Lung (tissue), 17 donors: ENCODE measurements at places on chromosomes 1 and 21.

DNA sequence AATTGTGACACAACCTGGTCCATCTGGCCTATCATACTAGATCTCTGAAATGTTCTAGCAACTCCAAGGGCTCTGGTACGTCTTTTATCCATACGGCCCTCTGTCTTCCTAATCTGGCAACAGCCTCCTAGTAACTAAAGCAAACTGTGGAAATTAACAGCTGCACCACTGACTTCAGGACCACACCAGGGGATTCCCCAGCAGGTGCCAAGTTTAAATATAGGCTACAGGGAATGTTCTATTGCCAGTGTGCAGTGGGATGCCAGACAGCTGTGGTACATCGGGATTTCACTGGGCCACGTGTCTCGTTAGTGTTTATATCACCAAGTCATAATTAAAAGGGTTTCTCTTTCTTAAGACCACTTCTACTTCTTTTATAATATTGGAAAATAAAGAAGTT is 94.3 kb downstream of the RGS2 start:
- no peak for DNase-seq

DNA sequence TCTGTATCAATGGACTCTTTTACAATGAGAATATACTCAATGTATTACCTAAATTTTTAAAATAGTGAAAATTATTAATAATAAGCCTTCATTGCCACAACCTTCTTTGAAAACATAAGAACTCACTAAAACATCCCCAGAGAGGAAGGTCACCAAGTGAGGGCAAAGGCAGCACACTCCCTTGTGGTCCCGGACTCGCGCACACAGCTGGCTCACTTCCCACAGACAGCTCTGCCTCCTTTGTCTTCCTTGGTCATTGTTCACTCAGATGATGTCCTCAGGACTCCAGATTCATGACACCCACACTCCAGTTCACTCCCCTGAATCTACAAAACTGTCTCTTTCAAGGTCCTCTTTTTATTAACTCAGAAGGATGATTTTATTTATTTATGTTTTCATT is 19.2 kb upstream of the UBR4 start:
- DNase-seq: no peak

DNA sequence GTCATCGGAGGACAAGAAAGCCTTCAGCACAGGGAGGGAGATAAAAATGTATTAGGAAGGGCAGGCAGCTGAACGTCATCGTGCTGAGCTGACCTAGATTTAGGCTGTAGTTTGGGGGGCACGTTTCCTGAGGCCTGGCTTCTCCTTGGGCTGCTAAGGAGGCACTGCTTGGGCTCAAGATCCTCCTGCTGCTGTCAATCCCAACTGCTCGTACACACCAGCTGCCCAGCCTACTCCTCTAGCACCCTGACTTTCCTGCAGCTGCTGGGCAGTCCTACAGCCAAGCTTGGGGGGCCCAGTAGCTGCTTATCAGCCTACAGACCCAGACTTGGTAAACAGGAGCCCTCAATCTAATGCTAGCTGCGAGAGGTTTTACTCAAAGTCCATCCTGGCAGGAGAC is 6.2 kb downstream of the TMEM35B start:
- no peak for DNase-seq

- DNase-seq: no peak
Observed at GRCh38 chr1:173205146-173206051, 1.7 kb downstream of the TNFSF4 start.

GRCh38 chr1:31932491-31933316 is 5.5 kb downstream of the PTP4A2 start:
- no peak for DNase-seq

- no peak for DNase-seq
Observed at GRCh38 chr1:180501865-180502360, 464 bp downstream of the ACBD6 start.

- no peak for DNase-seq
Observed at GRCh38 chr1:203227371-203228083, 1.9 kb downstream of the CHIT1 start.

DNA sequence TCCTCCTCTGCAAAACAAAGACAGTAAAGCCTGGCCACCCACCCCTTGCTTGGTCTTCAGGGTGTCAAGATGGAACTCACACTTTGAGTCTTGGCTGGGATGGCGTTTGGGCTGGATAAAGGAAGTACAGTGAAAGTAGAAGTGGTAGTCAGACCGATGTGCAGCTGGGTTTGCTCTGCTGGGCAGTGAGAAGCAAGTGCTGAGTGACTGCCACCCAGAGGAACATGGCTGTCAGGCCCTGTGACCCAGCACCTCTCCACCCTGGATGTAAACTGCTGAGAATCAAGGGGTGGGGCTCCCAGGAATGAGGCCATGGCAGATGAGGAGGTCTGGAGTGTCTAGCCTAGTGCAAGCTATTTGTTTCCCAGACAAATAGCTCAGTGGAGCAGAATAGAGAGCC is 51.2 kb downstream of the POFUT2 start:
- no peak for DNase-seq

GRCh38 chr1:30378991-30379581 is 344.3 kb downstream of the MATN1 start:
- peak; percentile 81 for DNase-seq

DNA sequence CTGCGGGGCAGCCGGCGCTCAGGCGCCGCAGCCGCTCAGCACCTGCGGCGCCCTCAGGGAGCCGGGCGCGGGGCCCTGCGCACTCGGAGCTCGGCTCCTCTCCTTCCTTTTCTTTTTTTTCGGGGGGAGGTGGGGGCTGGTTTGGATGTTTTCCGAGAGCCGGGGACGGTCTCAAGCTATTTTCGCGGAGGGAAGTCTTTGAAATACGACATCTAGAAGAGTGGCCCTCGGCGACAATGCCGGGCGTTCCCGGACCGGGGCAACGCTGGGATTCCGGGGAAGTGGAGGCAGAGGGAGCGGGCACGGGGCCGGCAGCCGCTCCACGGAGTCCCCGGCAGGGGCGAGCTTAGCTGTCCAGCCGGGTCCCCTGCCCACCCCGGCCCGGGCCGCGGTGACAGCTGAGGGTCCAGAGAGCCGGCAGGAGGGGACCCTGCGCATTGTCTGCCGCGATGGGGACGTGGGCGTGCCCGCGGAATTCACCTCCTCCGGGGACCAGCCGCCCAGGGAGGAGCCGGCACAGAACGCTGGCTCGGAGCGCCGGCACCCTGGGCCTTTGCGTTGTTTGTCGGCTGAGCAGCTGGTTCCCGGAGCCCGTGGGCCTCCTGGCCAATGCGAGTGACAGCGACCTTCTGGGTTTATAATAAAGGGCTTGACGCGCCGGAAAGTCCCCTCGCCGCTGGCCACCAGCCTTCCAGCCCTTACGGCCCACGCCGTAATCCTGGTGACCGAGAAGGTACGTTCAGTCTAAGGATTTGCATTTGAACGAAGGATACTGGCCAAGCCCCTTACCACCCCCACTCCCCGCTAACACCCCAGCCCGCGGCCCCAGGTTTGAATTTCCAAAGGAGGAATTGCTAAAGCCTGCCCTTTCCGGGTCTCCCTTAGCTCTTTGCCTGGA is 582 bp downstream of the SLC37A1 start:
- DNase-seq: peak; percentile 33

GRCh38 chr1:210750468-210750867 is 383.5 kb downstream of the KCNH1 start:
- DNase-seq: no peak

- DNase-seq: no peak
Observed at GRCh38 chr1:160133990-160134770, 17.2 kb upstream of the ATP1A4 start.

DNA sequence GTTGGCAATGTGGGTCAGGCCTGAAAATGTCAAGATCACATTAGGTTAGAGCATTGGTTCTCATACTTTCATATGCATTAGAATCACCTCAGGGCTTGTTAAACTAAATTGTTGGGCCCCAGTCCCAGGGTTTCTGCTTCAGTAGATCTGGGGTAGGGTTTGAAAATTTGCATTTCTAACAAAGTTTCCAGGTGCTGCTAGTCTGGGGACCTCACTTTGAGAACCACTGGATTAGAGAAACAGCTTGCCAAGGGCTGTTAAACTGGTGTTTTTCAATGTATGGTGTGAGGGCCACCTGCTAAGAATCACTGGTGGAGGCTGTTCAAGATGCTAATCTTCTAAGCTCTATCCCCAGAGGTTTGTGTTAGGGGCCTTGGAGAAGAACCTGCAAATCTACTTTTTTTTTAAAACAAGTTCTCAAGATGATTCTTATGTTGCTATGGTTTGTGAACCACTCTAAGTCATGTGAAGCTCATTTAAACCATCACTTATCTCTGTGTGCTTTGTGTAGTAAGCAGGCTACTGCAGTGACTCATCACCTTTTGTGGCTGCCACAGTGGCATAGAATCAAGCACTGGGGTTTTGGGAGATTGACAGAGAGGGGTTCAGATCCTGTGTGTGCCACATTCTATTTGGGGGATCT is 152.2 kb downstream of the S1PR1 start:
- no peak for DNase-seq

- DNase-seq: peak; percentile 79
Observed at GRCh38 chr1:62175568-62176179, 19.0 kb upstream of the L1TD1 start.

GRCh38 chr1:24910751-24911650 is 19.1 kb downstream of the RUNX3 start:
- DNase-seq: no peak

- DNase-seq: peak; percentile 78
Observed at GRCh38 chr1:175742790-175743459, 470 bp downstream of the TNR start.

DNA sequence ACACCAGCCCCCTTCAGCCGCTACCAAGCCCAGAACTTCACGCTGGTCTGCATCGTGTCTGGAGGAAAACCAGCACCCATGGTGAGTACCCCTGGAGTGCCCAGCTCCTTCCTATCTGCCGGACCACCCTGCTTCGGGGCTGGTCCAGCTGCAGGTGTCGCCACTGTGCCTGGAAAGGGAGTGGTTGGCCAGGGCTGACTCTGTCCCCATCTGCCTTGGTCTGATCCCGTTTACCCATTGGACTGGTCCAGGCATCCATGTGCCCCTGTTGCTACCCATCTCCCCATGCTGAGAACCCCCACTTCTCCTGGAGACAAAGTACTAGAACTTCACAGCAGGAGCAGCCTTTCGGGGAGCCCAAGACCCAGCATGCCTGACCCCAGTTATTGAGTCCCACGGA is 118.6 kb upstream of the KLHDC7A start:
- DNase-seq: no peak

DNA sequence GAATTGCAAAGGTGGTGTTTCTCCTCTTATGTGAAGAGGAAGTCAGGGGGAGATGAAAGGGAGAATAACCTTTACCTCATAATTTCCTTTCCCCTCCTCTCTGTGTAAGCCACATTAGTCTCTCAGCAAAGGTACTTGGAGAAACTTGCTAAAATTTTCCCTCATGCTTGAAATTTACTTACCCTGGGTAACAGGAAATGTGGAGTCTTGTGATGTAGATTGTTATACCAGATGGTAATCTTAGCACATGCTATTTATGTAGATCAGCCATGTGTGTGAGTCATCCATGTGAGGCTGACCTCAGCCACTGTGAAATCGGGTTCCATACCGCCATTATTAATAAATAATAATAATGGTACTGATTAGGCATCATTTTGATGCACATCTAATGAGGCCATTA is 128.4 kb downstream of the TGFB2 start:
- no peak for DNase-seq

- DNase-seq: no peak
Observed at GRCh38 chr1:180254496-180254819, 24.4 kb downstream of the LHX4 start.

DNA sequence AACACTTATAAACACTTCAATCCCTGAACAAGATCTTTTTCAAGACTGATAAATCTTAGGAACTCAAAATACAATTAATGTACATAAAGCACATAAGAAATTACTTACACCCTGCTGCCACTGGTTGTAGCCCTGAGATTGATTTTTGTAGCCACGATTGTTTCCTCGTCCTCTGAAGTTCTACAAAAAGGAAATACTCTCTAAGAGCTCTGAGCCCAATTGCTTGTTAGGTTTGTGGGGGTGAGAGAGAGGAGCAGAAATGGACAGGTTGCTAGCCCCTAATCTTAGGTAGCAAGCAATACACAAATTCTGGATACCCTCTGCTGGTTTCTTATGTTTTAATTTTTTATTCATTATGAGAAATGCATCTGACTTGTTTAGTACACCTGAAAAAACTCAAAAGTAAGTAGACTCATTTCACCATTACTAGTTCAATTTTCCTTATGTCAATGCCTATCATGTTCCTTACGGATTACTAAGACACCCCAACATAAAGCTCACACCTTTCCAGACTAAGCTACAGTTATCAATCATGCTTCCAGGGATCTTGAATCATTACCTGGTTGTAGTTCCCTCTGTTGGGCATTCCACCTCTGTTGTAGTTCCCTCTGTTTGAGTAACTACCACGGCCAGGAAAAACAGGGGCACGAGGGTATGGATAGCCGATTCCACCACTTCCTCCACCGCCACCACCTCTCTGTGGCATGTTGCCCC is 9.3 kb downstream of the HNRNPU start:
- no peak for DNase-seq

DNA sequence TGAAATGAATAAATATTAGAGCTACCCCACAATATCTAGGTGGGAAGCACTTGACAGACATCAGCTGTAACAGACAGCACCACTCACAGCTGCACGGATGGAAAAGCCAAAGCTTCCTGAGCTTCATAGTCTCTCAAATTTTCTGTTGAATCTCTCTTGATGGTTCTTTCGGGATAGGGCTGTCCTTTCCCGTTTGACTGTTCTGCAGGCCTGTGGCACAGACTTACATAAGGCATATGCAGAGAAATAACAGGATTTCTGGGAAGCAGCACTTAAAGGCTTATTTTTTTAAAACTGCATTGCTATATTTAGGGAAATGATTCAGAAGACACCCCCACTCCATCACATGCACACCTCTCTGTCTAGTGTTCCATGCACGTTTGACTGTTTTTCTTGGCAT is 77.5 kb downstream of the ZNF648 start:
- DNase-seq: no peak

GRCh38 chr1:44322367-44322766 is 32.7 kb downstream of the ERI3 start:
- DNase-seq: no peak

DNA sequence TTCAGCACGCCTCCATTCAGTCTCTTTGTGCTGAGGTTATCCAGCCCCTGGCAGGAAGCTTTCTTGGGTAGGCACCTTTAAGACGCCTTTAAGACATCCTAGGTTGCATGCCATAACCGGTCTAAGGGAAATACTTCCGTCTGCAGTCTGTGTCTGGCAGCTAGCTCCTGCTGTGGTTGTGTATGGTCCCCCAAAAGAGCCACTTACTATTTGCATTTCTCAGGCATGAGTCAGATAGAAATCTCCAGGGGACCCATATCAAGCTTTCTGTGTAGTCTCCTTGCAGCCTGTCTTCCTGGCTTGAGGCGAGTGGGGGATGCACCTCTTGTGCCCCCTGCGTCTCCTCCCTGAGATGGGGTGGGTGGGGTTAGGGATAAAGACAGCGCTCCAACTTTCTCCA is 10.0 kb upstream of the RYR2 start:
- DNase-seq: no peak
